RPMI7951 (cell line): ENCODE measurements at places on chromosomes 12 and 14. TPM values are rescaled to one million over a fixed set of nuclear protein-coding genes. Genes with fewer than 3 reads are reported as not detected.

DNA sequence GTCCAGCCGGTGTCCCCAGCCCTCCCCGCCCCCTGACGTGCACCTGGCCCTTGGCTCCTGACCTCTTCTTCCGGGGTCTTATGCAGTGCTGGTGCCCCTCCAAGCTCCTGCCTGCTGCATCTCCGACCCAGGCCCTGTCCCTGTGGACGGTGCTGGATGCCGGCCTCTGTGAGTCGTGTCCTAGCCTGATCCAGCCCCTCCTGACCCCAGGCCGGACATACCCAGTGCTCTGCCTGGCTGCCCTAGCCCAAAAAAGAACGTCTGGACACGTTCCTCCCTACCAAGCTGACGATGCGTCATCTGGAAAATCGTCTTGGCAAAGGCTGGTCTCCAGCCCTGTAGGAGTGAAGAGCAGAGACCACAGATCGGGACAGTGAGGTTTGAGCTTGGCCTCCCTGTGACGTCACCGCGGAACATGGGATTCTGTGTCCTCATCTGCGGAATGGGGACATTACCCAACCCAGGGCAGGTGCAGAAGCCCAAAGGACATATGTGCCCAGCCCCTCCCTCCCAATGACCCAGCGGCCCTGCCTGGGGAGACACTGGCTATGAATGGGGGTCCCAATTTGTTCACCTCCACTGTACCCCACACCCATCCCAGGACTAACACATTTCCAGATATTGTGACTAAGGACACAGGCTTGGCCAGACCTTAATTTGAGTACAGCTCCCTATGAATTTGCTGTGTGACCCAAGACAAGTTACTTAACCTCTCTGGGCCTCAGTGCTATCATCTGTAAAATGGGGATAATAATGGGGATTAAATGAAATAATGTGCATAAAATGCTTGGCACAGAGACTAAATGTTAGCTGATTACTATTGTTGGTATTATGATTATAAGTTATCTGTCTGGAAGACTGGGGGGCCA lies 51.0 kb upstream of the BCL11B start:
- DNase-seq: peak; percentile 55

DNA sequence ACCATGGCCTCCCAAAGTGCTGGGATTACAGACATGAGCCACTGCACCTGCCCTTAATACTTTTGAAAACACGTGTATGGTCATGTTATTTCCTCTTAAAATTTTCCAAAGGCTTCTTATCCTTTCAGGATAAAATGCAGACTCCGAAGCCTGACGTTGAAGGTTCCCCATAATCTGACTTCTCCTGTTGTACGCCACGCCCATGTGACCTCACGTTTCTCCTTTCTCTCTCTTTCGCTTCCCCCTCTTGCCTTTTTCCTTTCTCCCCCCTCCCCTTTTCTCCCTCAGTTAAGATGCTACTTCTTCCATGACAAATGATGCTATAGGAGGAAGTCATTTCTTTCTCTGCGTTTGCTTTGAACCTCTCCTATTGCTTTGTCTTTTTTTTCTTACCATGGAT lies 266.0 kb downstream of the FBXL14 start:
- DNase-seq: no peak

GRCh38 chr12:48972213-48972951 lies 847 bp upstream of the WNT10B start:
- peak; percentile 79 for DNase-seq

DNA sequence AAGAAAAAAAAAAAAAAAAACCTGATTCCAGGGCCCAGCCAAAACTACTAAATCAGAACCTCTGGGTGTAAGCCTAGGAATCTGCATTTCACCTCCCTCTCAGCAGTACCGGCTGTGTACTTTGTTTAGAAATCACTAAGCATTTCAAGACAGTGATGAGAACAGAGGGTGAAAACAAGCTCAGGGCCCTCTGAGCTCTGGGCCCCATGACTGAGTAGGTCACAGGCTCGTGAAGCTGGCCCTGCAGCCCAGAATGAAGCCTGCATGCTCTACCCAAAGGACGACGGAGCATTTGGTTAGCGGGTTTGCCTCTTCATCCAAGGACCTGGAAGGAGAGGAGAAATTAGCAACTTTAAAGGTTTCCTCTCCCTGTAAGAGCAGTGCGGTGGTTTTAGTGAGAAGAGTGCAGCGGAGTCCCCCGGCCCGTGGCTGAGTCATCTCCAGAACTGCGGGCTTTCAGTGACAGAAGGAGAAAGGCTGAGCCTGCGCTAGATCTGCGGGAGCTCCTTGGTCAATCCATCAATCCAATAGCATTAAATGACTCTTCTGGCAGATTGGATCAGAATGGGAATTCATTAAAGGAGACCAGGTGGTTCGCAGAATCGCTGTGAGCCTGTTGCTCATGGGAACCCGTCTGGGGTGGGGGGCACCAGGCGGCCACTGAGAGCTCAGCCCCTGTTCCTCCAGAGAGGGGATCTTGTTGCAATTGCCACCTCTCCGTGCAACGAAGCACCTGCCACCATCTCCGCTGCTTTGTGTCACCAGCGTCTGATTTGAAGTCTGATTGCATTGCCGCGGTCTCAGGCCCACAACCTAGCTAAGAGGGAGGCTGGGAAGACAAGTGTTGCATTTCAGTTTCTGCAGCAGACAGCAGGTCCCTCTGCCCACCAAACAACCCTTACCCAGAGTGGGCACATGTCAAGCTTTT lies 7.3 kb downstream of the IL31 start:
- no peak for DNase-seq

MANSC4 gene
- not detected in 2 replicates for total RNA-seq

SYNDIG1L gene
- total RNA-seq: not detected in 2 replicates
